Stimulated activated CD4-positive, alpha-beta T cell treated with anti-CD3 and anti-CD28 coated beads, TNF-alpha, amount 100 ng/mL, for 4 hours (primary cell): ENCODE measurements at places on chromosomes 5 and 9.

GRCh38 chr9:129822898-129823541 lies 916 bp downstream of the TOR1A start:
- no peak for DNase-seq

- no peak for DNase-seq
Measured at GRCh38 chr9:72871685-72872084, 81.2 kb downstream of the ALDH1A1 start.

- no peak for DNase-seq
Measured at GRCh38 chr5:36883894-36884462, 7.4 kb downstream of the NIPBL start.

DNA sequence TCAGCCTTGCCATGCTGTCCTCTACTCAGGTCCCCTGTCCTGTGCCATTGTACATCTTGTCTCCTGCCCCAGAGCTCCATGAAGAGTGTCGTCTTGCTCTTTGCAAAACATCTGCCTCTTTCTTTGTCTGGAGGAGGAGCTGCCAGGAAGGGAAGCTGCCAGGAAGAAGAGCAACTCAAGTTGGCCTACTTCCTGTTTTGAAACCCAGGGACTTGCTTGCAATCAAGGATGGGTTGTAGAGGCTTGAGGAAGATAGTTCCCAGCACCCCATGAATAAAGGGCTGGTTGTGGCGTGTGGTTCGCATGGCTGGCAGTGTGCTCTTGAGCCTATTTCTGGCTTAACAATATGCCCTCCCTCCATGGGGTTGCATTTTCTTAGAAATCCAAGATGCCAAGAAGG lies 53.0 kb upstream of the CPEB4 start:
- DNase-seq = no peak

DNA sequence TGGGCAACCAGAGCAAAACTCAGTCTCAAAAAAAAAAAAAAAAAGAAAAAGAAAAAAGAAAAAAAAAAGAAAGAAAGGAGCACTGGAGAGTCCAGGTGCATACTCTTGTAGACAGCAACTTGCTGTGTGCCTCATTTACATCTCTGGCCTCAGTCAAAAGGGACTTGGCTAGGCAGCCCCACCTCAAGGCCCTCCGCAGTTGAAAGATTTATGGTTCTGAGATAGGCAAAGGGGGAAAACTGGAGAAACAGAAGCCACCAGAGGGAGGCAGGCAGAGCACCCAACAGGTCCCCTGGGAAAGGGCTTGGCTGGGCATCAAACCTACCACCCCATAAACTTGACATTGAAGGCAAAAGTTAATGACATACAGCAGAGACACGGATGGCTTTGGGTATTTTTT lies 6.1 kb downstream of the ORM2 start:
- no peak for DNase-seq

DNA sequence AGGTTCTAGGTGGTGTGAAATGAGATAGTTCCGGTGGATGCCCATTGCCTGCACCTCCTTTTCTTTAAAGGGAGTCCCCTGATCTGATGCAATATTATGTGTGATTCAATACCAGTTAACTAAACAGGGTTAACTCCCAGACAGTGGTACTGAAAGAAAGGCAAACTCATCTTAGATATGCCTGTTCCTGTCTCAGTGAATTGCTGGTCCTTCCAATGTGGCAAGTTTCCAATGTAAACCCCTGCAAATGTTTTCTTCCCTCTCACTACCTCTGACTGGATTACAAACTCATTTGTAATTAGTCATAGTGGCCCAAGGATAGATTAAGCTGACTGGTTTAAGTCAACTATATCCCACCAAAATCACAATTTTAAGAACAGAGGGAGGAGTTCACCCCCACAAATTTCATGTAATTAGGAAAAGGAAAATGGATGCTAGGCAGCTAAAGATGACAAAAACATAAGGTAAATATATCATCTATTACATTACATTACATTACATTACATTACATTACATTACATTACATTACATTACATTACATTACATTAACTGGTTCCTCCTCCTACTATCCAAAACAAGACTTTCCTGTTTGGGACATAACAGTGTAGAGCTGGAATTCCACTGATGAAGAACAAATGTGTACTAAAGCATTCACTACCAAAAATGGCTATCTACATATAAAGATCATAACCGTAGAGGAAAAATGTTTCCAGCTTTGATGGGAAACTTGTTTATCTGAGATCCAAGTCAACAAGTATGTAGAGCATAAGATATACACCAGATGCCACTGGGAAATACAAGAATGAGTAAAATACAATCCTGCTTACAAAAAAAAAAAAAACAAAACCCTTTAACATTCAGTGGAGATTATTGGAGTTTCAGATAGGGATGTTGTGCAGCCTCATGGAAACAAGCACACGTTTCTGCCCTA lies 121.5 kb upstream of the SNX2 start:
- no peak for DNase-seq

DNA sequence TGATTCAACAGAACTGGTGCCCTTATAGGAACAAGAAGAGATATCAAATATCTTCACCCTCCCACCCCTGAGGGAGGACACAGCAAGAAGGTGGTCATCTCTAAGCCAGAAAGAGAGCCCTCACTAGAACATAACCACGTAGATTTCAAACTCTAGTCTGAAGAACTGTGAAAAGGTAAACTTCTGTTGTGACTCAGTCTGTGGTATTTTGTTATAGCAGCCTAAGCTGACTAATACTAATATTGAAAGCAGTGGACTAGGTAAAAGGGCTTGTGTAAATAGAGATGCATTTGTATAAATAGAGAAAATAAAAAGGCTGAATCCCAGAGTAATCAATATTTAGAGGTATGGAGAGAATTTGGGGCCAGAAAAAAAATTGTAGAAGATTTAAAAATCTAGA lies 157.6 kb upstream of the CCNH start:
- DNase-seq = no peak

DNA sequence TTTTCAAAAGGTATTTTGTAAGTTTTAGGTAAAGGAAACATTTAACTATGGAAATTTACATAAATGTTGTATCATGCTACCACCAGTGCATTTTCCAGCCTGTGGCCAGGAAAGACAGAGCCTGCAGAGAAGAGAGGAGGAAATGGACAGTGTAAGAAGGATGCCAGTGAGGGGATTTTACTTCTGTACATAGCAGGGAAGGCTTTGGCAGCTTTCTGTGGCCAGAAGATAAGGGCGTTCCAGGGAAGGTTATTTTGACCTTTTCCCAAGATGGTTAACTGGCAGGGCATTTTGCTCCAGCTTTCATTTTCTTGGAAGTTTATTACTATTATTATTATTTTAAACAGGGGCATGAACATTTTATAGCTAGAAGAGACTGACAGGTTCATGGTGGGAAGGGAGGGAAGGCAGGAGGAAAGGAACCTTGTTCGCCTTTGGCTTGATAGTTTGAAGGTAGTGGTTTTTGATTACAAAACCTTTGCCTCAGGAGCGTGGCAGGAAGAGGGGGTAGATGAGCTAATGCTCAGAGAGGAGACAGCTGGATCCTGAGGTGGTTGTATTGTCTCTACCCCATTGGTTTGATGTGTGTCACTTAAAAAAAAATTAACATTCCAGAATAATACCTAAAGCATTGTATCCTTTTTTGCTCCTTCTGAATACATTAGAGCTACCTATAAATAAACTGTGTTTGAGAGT lies 4.1 kb downstream of the ISOC1 start:
- DNase-seq = no peak

- peak; percentile 87 for DNase-seq
Measured at GRCh38 chr5:115169487-115170133, at the start of gene TRIM36. Gene TRIM36, minus strand, starts transcription at chr5:115169908. Its CDS starts 274 bp downstream, at chr5:115169634.

DNA sequence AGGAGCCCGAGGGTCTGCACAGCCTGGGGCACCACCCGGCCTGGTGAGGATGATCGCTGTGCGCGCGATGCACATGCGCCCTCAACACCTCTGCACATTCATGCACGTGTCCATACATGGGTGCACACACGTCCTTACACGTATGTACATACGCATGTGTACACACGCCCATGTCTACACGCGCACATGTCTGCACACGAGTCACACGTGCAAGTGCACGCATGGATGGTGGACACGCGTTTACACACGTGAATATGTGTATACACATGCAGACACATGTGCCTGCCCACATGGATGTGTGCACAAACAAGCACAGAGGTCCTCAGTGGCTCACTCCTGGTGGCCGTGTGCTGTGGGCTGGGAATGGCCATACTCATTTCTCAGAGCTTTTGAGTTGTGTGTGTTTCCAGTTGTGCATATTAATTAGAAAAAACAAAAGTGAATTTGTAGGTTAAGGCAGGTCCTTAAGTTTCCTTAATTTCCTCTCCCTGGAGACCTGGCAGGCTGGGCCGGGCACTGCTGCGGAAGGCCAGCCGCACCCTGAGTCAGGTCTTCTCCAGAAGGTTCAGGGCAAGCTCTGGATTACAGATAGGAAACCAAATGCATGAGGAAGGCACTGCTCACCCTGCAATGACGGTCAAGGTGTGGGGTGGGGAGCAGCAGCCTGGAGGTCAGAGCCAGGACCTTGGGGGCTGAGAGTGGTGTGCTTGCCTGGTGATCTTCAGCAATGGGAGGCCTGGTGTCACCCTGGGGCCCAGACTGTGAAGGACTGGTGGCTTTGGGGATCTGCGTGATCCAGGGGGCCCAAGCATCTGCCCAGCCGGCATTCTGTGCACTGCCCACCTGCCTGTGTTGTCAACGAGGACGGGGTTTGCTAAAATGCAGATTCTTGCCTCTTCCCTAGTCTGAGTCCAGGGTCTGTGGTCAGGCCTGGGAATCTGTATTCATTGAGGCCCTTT lies 1.3 kb upstream of the RNU6ATAC start:
- peak; percentile 33 for DNase-seq

DNA sequence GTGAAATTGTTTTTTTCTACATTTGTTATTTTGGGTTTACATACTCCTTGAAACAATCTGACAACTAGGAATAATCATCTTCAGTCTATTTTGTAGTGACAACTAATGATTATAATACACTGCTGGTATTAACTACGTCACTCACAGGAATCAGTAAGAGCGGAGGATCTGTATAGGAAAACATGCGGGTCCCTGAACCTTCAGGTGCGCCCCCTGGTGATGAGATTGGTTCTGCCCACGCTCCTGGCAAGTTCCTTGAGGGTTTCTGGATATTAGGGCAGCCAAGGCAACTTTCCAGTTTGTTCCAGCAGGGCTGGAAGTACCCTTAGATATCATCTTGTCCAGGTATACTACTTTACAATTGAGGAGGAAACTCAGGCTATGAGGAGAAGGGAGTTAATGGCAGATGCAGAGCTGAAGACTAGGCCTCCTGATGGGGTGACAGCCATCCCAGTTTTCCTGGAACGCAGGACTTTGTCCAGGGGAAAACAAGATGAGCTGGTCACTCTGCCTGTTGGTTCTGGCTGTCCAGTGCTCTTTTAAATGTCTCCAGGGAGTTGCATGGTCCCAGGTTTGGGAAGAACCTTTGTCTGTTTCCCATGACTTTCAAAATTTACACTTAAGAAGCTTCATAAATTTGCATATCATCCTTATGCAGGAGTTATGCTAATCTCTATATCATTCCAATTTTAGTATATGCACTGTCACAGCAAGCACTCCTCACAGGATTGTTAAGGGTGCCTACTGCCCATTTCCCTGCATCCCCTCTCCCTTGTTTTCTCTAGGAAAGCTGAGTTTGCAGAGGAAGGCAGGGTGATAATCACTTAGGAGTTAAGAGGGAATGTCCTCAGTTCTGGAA lies 14.9 kb upstream of the WNT8A start:
- peak; percentile 55 for DNase-seq

- no peak for DNase-seq
Measured at GRCh38 chr5:94268226-94268625, 350.2 kb downstream of the KIAA0825 start.

GRCh38 chr9:17955409-17955808 lies 376.5 kb downstream of the SH3GL2 start:
- no peak for DNase-seq

GRCh38 chr5:36161361-36161760 lies 9.4 kb downstream of the SKP2 start:
- no peak for DNase-seq

DNA sequence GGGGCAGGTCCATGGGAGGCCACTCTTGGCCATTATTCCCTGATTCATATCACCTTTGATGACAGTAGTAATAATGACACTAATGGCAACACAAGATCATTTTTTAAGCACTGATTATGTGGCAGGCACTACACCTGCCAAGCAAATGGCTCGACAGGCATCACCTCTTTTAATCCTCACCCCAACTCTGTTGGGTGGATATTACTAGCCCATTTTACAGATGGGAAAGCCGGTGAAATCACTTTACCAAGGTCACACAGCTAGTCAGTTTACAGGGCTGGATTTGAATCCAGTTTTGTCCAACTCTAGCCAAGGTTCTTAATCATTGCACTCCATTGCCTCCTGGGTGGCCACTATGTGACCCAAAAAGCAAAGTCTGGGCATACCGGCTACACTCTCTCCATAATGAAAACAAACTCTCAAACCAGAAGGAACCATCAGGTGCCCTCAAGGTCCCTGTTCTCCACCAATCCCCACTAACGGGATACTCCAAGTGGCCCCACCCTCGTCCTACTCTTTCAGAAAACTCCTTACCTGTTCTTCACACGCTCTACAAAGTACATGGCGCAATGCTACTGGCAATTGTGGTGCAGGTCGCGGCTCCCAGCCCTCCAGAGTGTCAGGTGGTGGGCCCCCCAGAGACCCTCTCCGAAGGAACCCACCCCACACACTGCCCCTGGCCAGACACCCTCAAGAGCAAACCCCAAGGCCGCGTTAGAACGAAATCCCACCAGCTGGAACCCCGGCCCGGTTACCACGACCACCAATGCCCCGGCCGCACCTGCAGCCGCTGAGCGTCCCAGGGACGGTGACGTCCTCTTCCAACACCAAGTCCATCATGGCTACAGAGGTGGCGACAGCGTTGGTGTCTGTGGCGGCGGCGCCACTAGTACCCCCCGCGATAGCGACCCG lies 572 bp downstream of the CDK5RAP2 start:
- no peak for DNase-seq

- DNase-seq = no peak
Measured at GRCh38 chr5:90182726-90183125, 226.8 kb downstream of the CETN3 start.

- no peak for DNase-seq
Measured at GRCh38 chr5:73264631-73265030, 91.6 kb downstream of the TMEM174 start.

DNA sequence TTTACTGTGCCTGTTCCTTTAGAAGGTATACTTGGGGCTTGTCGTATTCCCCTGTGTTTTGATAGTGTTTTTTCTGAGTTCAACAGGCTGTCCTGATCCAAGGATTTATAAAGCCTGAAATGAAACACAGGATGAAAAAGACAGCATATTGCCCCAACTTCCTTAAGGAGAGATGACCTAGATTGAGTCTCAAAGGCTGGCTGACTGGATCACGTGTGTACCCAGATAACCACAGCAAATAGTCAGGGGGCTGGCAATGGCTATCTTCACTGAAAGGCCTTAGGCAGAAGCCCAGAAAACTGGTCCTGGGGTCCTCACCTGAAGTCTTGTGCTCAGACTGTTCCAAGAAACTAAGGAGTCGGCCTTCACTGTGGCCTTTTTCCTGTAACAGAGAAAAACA lies 7.7 kb upstream of the HK3 start:
- no peak for DNase-seq

DNA sequence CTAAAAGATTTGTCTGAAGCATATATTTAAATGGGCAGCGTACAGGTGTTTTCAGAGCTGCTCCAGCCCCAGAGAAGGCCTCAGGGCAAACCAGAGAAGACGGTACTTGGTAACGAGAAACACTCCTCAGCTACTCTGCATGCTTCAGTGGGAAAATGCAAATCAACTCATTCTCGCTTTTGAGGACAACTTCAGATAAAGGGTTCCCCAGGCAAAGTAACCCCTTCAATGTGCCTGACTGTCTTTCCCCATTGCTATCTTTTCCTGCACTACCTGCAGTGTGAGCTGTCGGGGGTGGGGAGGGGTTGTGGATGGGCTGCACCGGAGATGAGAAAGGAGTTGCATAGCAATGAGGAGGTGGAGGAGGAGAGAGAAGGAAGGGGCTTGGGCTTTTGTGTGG lies 339.7 kb upstream of the CLINT1 start:
- no peak for DNase-seq
